ENCODE measurements at places on chromosomes 4 and X.

DNA sequence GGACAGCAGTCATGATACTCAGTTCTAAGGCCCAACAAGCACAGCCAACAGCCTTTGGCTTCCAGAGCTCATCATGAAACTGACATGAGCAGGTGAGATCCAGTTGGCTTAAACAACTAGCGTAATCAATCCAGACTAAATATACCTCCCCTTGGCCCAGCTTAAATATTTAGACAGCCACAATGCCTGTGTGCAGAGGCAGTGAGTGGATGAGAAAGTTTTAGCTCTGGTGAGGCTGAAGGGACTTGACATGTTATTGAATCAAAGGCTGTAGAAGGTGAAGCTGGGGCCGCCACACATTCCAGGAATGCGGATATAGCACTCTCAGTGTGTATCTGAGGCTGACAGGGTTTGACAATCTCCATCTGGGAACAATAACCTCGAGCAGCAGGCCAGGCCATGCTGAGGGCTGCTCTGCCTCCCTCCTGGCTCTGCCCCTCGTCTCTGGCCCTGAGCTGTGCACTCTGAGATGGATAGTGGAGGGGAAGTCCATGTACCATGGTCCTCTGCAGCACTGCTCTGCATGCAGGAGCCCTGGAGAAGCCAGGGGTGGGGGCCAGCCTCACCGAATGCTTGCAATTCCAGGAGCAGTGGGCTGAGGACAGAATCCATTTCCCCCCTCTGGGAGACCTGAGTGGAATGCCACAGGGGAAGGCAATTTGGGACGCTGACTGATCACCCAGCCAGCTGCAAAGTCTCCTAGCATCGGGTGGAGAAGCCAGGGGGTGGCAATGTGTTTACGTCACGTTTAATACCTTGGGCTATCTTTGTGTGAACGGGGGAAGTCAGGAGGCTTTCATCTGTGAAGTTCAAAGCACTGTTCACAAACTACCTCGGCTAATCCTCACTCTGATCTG, 37.3 kb upstream of the RASL11B start:
- DNase-seq, result no peak

DNA sequence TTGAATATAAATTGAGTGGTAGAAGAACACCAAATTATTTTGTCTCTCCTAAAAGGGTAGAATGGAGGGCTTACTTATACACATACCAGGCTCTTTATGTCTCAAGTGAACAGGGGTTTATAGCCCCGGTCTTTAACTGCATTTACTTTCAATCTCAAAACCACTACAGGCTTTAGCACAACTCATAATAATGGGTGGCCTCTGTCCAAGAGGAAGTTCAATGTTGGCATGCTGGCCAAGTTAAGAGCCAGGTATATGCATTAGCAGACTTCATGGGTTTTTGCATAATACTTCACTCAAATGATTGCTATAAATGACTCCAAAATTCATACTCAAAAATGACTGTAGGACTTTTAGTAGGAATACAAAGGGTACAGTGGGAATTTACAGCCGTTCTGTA, 118.5 kb upstream of the OTUD4 start:
- DNase-seq, result no peak

- DNase-seq, result peak; percentile 58
These were observed 339 bp downstream of the TBC1D9 start for GRCh38 chr4:140755774-140756318.

GRCh38 chr4:159271856-159272255, 169.0 kb downstream of the RAPGEF2 start:
- DNase-seq, result no peak

GRCh38 chr4:161172396-161173026, 991.3 kb downstream of the FSTL5 start:
- DNase-seq, result no peak

DNA sequence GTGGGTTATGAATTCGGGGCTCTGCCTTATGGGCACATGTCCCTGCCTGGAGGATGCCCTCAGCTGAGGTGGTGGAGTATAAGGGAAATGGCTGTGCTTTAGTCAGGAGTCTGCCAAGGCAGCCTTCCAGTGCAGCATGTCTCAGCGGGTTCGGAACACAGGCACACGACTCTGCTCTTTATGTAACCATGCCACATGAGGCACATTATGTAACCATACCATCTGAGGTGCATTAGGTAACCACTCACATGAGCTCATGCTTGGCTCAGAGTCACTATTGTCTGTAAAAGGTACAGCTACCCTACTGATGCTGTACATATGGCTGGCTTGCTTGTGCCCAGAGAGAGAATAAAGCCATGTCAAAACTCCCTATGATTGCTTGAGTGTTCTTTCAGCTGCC, 723.6 kb downstream of the TRAM1L1 start:
- DNase-seq, result no peak

GRCh38 chr4:184807256-184807655, 18.5 kb downstream of the ACSL1 start:
- no peak for DNase-seq

DNA sequence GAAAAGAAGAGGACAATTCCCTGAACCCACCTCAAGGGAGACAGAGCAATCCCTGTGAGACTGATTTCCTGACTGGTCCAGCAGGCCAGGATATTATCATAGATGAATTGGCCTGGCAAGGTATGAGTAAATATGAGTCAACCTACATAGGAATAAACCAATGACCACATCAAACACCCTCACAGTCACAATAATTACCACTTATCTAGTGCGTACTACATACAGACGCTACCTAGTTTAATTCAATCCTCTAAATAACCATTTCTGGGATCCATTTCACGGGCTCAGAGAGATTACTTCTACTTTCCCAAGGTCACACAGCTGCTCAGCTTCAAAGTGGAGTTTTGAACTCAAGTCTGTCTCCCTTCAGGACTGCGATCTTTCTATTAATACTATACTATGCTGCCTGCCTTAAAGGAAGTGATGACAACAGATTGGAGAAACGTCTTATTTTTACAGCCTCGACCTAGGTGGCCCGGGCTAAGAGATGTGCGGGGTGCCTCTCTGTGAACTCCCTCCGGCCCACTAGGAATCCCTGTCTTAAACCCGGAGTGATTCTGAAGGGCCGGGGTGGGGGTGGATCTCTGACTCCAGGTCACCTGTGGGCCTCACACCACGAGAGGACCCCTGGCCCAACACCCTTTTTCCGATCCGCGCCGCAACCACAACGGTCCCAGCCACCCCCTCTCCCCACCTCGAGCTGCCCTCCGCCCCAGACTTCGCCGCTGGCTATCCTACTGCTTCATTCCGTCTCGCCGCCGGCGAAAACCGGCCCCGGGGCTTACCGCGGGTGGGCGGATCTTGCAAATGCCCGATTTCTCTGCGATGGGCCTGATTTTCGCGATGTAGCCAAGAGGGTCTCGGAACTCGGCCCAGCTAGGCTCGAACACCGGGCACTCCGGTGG, 800 bp downstream of the KDM5C start:
- no peak for DNase-seq

DNA sequence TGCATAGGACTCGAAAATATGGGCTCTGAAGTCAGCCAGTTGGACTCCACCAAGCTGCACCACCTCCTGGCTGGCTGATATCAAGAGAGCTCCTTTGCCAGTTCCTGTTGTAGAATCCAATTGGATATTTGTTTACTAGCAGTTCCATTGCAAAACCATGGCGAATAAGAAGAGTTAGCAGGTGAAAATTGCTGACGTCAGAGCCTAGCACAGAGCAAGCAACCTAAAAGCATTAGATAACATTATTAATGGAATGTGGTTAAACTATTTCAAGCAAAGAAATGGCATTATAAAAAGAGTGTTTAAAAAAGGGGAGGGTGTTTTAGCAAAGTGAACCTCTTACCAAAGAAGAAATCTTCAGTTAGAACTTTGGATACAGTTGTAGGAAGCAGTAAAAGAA, 1816.3 kb upstream of the TENM3 start:
- DNase-seq, result no peak

- DNase-seq, result no peak
These were observed 236.5 kb downstream of the PARM1 start for GRCh38 chr4:75169427-75169826.

- DNase-seq, result no peak
These were observed 160.3 kb downstream of the AFAP1 start for GRCh38 chr4:7779432-7779768.

DNA sequence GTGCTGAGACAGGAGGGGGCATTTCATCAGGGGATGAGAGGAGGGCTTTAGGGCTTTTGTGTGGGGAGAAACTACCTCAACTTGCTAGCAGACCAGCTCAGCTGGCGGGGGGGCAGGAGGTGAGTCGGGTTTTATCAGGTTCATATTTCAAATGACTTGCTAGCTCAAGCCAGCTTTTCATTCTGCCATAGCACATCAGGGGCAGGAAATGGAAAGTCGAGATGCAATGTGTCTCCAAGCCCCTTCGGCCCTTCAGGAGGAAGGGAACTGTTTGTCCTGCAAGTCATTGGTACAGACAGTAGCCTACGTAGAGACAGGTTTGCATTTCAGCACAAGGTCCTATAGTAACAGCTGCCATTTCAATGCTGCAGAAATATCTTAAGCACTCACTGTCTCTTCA, 194.1 kb downstream of the PTTG2 start:
- DNase-seq, result no peak

GRCh38 chr4:1112174-1112820, 1.1 kb downstream of the RNF212 start:
- DNase-seq, result no peak

DNA sequence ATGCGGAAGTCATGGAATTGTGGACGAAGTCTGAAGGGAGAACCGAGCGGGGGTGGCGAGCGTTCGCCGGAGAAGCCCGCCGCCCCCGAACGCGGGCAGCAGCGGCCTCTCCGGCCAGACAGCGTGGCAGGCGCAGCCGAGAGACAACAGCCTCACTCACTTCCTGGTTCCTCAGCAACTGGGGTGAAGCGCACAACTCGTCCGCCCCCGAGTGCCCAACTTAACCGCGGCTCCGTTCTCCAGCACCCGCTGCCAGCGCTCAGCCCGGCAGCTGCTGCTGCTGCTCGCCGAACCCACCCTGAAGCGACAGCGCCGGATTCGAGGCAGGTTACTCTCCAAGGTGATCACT, 68.0 kb downstream of the NOCT start:
- DNase-seq, result peak; percentile 78

Data from occipital lobe (tissue), 3 donors.